ENCODE measurements at places on chromosomes 3 and 15.

GRCh38 chr15:43299884-43300283 lies 30.5 kb downstream of the LCMT2 start:
- DNase-seq: no peak

GRCh38 chr3:110519071-110519470 lies 552.5 kb upstream of the NECTIN3 start:
- peak; percentile 53 for DNase-seq

DNA sequence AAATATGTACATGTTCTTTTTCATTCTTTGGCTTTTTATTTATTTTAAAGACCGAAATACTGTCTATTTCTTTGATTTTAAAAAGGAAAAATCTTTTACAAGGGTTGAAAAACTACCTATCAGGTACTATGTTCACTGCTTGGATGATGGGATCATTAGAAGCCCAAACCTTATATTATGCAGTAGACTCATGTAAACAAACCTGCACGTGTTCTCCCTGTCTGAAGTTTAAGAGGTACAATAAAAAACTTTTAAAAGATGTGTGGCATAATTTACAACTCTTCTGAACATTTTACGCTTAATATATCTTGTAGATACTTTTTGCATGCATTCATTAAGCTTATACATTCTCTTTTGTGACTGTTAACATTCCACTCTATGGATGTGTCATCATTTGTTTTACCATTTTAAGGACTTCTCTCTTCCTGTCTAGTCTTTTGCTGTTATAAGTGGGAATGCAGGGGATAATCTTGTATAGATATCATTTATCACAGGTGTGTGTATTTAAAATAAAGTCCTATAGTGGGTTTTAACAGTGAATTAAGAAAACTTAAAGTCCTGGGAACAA lies 6.2 kb downstream of the MGA start:
- no peak for DNase-seq

DNA sequence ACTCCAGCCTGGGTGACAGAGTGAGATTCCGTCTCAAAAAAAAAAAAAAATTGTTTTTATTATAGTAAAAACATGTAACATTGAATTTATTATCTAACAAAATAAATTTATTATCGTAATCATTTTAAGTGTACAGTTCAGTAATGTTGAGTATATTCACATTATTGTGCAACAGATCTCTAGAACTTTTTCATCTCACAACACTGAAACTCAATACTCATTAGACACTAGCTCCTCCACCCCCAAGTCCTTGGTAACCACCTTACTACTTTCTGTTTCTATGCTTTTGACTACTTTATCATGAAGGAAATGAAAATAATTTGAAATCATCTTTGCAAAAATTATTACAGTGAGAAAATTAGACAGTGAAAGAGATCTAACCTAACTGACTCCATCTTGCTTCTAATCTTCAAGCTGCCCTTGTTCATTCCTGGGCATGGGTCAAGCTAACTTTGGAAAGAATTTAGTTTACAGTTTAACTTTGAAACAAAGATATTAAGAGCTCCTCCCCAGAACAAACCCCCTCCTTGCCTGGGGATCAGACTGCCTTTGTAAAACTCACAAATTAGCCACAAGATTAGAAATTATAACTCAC lies 15.0 kb upstream of the FYCO1 start:
- DNase-seq: no peak

- peak; percentile 93 for DNase-seq
Observed at GRCh38 chr3:197791113-197791891, at the start of gene LRCH3. Gene LRCH3, plus strand, starts transcription at chr3:197791254. Its CDS starts 25 bp downstream, at chr3:197791279.

DNA sequence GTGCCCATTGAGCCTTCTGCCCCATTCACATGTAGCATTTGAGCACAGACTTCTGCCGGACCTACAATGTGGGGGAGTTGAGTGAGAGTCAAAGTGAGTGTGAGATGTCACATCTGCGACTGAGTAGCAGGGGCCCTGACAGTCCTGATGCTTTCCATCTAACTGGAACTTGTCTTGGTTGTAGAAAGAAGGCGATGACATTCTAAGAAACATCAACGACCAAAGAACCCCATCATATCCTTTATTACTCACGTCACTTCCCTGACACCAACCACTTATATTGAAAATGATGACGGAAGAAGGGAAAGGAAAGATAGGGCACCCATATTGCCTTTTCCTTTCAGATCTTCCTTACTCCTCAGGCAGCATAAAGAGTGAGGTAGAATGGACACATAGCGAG lies 30.5 kb downstream of the SMAD3 start:
- peak; percentile 5 for DNase-seq

DNA sequence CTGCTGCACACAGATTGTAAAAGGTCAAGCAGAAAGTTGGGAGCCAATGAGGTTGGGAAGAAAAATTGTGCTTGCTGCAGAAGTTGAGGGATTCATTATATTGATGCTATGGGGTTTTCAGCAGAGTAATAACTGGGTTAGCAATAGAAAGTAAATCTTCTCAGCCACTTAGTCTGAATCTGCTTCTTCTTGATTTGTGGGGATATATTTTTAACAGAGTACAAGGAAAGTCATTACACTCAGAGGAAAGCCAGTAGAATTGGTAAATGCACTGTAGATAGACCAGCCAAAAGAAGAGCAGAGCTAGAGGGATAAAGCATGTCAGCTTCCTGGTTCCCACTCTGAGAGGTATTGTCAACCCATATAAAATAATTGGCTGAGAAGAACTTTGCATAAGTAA lies 663.6 kb downstream of the NLGN1 start:
- DNase-seq: no peak

DNA sequence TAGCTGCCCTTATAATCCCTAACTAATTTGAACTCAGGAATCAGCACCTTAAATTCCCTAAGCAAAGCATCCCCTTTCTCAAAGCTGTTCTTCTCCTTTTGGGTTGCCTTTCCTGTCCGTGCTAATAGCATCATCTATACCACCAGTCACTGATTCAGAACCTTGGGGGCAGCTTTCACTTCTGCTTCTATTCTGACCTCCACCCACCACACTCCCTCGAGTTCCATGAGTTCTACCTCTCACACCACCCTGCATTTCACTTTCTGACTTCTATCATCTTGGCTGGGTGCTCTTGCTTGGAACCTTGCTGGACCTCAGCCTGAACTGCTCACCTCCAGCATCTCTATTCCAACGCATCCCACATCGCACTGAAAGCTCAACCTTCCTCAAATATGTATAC lies 55.4 kb upstream of the KCNMB2 start:
- DNase-seq: no peak

DNA sequence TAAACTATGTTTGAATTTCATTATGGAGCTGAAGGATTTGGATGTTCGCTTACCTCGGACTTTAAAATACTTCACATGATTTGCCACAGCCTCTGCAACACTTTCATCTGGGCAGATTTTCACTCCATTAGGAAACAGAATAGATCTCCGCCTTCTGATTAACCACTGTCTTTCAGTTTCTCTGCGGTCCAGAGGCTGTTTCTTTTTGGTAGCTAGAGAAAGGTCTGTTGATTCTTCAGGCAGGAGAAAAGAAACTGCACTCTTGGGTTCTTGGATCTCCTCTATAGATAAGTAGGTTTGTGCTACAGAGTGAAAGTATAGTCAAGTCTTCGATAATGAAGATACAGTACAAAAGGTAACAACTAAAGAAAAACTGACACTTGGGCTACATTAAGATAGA lies 844 bp downstream of the IMPG2 start:
- no peak for DNase-seq

GRCh38 chr3:57864853-57865252 lies 108.7 kb downstream of the SLMAP start:
- no peak for DNase-seq

DNA sequence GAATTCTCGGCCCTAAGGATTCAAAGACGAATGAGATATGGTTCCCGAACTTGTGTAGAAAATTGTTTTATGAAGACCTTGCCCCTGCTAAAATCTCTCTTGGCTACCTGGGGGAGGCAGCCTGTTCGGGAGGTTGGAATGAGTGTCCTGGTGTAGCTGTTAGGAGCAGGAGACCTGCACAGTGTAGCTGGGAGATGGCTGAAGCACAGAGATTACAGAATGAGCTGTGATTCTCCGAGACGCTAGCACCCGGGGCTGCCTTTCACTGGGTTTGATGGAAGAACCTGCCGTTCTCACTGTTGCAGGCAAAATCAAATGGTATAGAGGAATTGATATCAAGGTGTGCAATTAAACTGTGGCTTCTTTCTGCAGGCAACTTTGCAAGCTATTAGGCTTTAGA lies 68.0 kb downstream of the TRAK1 start:
- no peak for DNase-seq

- no peak for DNase-seq
Observed at GRCh38 chr3:118675305-118675704, 359.3 kb downstream of the IGSF11 start.

DNA sequence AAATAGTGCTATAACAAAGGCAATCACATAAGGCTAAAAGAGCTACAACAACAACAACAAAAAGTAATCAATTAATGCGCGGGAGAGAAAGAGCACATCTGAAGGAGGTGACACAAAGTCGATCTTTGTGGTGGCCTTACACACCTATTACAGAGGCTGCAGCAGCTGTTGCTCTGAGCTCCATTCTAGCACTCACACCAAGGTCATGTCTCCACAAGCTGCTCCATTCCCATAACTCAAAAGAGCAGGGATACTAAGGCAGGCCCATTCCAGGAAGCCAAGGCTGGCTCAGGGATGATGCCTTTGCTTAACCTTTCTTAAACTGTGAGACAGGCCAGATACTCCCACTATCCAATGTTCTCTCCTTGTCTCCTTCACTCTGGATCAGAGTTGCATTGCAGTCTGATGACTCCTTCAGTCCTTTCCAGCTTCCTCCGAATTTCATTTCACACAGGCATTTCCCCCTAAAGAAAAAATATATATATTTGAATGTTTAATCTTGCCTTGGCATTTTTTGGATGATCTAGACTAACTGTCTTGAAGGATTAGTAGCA lies 52.7 kb downstream of the SNTN start:
- no peak for DNase-seq

DNA sequence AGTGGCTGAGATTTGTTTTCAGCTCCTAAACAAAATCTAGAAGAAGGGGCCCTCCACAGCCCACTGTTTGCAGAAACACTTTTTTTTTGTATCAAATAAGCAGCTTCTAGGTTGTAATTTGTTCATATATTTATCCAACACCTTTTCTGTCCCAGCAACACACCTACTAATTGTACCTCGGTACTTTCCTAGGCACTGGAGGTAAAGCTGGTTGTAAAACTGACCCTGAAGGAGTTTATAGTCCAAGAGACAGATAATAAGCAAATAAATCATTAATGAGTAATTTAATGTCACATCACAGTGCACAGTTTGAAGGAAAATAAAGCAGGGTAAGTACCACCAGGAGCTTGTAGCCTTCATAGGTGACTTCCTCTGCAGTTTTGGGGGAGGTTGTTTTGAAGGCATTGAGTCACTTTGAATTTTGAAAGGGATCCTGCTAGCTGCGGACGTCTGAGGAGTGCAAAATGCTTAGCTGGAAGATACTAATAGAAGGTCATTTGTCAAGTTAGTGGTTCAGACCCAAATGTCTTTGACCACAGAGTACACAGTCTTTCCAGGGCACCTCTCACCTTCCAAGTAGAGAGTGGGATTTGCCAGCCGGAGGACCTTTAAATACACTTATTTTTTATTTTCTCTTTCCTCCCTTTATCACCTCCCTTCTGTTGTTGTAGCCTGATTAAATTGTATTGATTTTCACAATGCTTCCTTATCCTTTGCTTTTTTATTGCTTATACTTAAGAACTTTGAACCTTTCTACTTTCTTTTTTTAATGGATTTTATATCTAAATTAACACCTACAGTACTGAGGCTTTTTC lies 53.8 kb downstream of the CMSS1 start:
- DNase-seq: no peak

GRCh38 chr3:100274361-100274760 lies 13.6 kb downstream of the TBC1D23 start:
- DNase-seq: no peak

- no peak for DNase-seq
Observed at GRCh38 chr3:187572441-187572840, 97.8 kb downstream of the SST start.

DNA sequence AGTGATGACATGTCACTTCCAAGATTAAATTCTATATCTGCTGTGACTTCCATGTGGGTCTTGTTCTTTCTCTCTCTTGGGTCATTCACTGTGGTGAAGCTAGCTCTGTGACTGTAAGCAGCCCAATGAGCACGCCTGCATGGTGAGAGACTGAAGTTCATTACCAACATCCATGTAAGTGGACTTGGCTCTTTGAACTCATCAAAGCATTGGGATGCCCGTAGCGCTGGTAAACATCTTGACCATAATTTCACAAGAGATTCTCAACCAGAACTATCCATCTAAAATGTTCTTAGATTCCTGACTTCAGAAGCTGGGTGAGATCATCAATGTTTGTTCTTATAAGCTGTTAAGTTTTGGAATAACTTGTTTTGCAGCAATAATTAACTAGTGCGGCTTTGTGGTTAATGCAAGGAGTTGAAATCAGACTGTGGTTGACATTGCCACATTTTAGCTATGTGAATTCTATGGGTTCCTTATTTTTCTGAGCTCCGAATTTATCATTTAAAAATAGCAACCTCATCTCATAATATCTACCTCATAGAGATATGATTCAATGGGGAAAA lies 31.6 kb upstream of the LRRC3B start:
- no peak for DNase-seq

DNA sequence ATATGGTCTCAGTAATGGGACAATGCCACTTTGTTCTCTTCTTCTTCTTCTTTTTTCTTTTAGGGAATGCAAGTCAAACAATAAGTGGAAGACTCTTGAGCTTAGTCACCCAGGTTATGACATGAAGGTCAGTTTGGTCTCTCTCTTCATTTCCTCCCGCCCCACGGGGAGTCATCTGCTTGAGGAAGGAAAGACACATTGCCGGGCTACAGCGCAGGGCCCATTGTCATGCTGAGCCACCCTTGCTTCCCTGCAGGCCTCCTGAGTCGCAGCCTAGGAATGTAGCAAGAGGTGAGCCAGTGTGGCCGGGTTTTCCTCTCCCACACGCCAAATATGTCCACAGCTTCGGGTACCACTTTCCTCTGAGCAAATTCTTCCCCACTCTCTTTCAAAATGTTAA lies 47.6 kb downstream of the RAP2B start:
- DNase-seq: no peak
